Activated naive CD4-positive, alpha-beta T cell treated with anti-CD3 and anti-CD28 coated beads, Interleukin-2, amount 50 U/mL, for 72 hours (primary cell): ENCODE measurements at places on chromosomes 11 and 22. TPM values are rescaled to one million over a fixed set of nuclear protein-coding genes. Genes with fewer than 3 reads are reported as not detected.

DNA sequence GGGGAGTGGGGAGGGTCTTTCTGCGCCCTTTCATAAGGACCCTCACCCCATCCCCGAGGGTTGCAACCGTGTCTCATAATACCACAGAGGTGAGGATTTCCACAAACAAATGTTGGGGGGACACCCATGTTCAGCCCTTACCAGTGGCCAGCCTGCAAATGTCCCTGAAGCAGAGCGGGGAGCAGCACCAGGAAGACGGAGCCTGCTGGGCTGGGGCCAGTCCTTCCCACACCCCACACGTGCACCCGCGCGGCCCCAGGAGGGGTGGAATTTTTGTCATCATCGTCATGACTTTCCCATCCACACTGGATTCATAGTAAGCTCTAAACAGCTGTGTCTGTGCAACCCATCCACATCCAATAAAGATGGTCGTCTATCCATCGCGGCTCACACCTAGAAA is 409.8 kb downstream of the BRD1 start:
- DNase-seq: no peak

KCNJ11 gene
- total RNA-seq: not detected

NUP98 gene
- total RNA-seq: 131 TPM

- no peak for DNase-seq
These were observed 696.6 kb downstream of the KCNA4 start for GRCh38 chr11:29320196-29320595.

HBG1 gene
- total RNA-seq: not detected

SLC15A3 gene
- total RNA-seq: 5.9 TPM

RHOD gene
- total RNA-seq: 0.68 TPM

PATE4 gene
- total RNA-seq: not detected

DNA sequence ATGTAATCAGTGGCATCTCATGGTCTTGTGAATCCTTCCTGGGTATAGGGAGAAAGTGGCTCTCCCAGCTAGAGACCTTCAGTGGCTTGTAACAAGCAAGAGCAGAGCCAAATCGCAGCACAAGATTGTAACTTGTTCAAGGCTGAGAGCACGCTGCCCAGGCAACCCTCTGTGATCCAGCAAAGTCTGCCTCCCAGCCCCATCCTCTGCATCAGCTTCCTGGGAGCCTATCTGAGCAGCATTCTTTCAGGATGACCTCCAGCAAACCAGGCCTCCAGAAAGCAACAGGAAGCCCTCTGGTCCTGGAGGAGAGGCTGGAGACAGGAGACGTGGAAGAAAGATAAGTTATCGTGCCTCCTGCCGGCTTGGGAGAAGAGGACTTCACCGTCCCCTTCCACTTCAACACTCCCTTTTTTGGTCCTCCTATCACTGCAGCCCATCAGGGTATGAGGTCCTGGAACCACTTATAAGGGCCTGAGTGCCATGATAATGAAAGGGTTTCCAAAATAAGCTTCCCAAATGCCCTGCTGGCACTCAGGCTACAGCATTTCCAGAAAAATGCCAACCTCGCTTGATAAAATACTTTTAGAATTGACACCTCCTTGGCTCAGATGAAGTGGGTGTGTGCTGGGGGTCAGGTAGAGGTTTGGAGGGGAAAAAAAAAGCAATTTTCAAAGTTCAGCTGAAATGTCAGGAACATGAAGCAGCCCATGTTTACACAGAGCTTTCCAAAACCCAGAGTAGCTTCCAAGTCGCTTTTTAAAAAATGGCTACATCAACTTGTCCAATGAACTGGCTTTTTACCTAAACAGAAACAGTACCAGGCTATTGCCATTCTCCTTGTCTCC is 80.2 kb downstream of the PLEKHA7 start:
- no peak for DNase-seq

DNA sequence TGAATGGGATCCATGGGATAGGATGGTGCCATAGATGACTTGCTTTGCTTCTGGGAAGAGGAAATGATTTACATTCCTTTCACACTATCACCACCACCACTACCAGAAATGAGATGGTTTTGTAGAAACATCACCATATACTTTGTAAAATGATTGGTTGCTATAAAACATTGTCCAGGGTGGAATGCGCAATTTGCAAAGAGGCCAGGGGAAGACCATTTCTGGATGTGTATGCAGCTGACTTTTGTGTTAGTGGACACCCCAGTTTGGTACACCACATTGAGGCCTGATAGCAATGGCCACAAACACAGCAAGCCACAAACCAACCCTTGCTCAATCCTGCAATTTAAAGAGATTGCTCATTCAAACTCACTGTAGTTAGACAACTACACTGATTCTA is 56.7 kb upstream of the RCN1 start:
- no peak for DNase-seq

HTR3A gene
- total RNA-seq: not detected
